ENCODE measurements at places on chromosomes 6 and 20.

GRCh38 chr6:84166395-84166794 is 61.0 kb downstream of the CEP162 start:
- no peak for DNase-seq

DNA sequence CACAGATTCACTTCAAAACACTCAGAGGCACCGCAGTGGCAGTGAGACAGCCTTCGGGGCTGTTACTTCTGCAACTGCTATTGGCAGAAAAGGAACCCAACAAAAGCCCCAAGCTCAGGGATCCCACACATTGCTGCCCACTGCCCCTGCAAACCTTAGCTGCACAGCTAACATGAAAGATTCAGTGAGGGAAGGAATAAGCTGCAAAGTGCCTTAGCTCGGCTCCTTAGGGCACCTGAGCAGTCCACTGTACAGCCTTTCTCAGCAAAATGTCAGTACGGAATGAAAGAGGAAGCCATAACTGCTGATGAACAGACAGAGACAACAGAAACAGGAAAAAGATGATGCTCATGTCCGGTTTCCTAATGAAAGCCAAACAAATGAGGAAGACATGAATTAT is 179.7 kb upstream of the SHLD1 start:
- no peak for DNase-seq

DNA sequence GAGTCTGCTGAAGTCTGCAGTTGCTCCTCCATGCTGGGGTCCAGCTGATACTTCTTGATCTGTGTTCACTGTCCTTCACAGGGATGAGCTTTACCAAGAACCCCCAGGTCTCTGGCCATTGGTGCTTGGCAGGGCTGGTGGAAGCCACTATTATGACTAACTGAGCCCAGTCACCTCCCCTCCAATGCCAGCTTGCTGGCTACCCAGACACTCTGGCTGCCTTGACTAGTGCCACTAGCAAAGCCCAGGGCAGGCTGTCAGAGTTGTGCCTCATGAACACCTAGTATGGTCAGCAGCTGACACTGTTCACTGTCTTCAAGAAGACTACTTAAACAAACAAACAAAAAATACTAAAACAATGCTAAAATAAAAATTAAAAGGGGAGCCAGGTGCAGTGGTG is 8.8 kb downstream of the ASIP start:
- DNase-seq, result no peak

- DNase-seq, result no peak
Observed at GRCh38 chr6:109295109-109295773, 87.0 kb downstream of the CD164 start.

- DNase-seq, result peak; percentile 51
Observed at GRCh38 chr6:159608961-159609651, 83.9 kb downstream of the SOD2 start.

DNA sequence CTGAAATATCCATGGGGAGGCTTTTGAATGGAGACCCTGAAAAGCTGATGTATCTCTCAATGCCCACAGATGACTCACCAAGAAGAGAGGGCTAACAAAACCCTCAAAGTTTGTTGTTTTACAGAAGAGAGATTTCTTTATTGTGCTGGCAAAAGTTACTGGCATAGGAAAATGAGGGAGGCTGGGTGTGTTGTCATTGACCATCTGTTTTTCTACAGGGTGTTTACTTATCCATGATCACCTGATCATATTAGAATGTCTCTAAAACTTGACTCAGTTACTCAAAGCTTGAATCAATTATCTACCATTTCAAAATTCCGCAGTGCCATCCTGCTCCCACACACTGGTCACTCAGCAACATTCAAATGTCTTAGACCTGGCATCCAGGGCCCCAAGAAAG is 9.8 kb downstream of the NCOA6 start:
- DNase-seq, result peak; percentile 34

DNA sequence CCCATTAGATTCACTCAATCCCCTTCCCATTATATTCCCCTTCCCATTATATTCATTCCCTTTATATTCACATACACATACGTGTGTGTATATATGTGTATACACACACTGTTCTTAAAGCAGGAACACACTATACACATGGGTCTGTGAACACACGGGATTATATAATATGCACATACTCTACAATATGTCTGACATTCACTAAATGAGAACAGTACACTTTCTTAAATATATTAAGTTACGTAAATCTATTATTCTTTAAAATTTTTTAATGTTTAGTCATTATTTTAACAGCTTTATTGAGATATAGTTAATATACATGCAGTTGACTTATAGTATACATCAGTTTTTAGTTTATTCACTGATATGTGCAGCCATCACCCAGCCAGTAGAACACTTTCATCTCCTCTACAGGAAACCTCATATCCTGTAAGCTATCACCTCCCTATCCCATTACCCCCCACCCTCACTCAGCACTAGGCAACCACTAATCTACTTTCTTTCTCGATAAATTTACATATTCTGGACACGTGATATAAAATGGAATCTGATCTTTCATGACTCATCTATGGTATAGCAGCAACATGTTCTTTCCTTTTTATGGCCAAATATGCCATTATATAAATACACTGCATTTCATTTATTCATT is 13.9 kb upstream of the SUMO4 start:
- no peak for DNase-seq

- no peak for DNase-seq
Observed at GRCh38 chr6:4967301-4968030, 36.4 kb downstream of the RPP40 start.

DNA sequence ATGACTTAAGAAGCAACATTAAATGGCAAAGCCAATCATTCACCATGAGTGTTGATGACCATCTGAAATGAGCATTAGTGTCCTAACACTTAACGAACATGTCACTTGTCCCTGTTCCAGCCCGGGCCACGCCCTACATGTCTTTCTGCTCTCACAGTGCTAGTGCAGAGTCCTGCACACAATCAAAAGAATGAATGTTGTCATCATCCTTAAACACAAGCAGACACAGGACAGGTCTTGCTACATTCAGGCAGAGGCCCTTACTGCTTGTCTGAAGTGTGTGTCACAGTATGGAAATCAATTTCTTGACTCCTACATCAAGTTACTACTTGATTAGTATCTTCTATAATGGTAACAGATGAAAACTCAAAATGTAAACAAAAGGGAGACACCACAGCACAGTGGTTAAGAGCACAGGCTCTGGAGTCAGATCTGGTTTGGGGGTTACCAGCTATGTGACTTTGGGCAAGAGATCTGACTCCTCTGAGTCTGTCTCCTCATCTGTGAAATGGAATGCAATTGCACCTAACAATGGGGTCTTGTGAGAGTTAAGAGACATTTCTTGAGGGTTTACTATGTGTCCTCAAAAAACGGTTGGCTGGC is 17.4 kb downstream of the UBE2V1 start:
- no peak for DNase-seq

- no peak for DNase-seq
Observed at GRCh38 chr6:105791179-105791578, 295.0 kb upstream of the PRDM1 start.

GRCh38 chr6:140485740-140486449 is 1111.4 kb upstream of the CITED2 start:
- DNase-seq, result peak; percentile 57

DNA sequence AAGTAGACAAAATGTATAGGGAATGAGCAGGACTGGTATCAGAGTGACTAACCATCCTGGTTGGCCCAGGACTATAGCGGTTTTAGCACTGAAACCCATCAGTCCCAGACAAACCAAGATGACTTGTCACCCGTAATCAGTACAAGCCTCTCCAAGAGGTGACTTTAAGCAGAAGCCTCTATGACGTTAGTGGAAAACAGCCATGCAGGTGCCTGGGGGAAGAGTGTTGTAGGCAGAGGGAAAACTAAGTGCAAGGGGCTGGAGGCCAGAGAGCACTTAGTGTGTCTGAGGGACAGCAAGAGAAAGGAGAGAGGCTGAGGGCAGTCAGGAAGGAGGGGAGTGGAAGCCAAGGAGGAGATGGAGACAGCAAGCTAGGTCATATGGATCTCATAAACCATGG is 2.1 kb downstream of the SGK2 start:
- DNase-seq, result no peak

DNA sequence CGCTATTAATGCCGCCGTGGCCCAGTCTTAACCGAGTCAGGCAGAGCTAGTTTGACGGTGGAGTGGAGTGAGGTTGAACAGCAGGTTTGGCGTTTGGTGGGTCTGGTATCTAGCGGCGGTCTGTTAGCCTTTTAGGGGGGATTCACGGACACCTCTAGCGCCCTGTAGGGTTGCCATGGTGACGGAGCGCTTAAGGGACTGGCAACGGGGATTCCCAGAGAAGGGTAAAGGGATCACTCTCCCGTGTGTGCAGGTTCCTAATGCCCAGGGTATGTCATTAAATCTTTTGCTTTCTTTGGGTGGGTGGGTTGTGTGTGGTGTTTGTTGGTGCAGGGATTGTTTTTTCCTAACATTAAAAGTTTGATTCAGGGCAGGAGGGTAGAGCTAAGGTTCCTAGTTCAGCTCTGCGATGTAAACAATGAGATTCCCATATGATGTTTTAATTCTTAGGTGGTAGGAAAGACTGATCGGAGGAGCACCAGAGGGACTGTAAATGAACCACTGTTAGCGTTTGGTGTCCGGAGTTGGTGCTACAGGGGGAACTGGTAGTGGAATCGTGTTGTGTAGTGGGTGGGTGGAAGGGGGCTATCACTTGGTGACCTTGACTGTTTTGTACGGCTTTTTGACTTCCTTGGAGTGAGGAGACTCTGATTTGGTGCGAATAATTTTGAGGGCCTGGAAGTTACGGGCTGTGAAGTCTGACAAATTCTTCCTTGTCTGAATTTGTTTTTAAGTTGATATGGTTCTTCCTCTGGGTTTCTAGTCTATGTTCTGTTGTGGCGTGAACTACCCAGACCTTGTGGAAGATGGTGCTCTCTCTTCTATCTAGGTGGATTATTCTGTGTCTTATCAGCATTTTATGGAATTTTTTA is 5.0 kb downstream of the BRD2 start:
- DNase-seq, result no peak

- peak; percentile 22 for DNase-seq
Observed at GRCh38 chr20:56925082-56925830, 296.1 kb downstream of the TFAP2C start.

DNA sequence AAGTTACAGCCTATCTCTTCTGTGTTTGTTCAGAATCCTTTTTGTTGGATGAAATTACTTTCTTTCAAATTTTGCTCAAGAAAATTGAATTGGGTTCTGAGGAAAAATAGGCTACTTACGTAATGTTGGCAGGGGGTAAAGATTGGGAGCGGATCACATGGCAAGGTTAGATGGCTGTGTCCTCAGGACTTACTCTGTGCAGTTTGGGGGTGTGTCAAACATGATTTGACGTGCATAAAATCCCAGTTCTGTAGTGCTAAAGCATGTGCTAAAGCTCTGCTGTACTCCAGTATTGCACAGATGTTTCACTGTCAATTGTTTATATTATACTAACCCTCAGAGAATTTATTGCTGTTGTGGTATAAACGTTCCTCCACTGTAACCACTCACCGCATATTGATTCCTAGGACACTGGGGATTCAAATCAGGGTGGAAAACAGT is 2.6 kb downstream of the NT5E start:
- DNase-seq, result peak; percentile 48

DNA sequence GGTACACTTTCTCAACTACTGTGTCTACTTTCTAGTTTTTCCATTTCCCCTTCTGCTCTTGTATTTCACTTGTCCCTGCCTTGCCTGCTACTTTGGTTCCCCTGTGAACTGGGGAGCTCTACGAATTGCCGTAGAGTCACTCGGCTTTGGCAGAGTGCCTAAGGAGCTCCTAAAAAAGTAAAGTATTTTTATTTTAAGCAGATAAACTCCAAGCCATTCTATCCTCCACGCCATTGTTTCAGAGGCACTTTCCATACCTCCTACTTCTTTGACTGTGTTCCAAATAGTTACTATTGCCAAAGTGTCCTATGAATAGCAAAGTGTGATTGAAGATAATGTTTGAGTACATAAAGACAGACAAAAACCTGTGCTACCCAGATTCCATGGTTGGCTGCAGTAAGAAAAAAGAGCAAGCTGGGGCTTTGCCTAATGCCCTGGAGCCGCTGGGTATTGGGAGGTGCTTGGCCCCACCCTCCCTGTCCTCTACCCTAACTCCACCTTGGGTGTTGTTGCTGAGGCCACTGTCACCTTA is 5.1 kb upstream of the MBOAT1 start:
- DNase-seq, result no peak

GRCh38 chr6:138844192-138844591 is 48.3 kb downstream of the ECT2L start:
- peak; percentile 71 for DNase-seq

- DNase-seq, result no peak
Observed at GRCh38 chr6:45514454-45515230, 136.9 kb upstream of the SUPT3H start.

DNA sequence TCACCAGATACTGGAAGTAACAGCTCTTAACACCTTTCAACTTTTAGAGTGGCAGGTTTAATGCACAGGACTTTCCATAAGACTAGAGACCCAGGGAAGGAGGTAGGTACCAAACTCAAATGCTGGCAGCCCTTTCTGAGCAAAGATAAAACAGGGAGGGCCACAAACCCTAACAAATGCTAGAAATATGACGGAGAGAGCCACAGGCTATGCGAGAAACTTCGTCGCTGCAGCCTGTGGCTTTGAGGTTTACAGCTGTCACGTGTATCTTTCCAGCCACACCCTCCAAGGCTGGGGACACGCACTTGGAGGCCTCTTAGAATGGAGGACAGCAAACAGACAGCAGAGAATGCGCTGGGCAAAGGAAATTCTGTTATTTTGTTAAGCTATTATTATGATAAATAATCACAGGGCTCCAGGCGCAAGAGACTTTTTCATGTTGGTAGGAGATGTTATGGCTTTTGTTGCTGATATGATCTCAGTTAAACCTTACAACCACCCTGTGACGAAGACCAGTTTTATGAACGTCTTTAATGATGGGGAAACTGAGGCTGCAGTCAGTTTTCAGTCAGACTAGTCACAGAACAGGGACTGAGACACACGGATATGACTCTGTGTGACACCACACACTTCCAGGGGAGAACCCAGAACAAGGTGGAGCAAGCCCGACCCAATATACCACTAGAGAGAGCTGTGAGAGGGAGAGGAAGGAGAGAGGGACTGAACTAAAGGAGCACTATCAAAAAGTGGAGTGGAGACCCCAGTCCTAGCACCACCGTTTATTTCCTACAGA is 2.0 kb downstream of the TRAM2 start:
- DNase-seq, result peak; percentile 75

DNA sequence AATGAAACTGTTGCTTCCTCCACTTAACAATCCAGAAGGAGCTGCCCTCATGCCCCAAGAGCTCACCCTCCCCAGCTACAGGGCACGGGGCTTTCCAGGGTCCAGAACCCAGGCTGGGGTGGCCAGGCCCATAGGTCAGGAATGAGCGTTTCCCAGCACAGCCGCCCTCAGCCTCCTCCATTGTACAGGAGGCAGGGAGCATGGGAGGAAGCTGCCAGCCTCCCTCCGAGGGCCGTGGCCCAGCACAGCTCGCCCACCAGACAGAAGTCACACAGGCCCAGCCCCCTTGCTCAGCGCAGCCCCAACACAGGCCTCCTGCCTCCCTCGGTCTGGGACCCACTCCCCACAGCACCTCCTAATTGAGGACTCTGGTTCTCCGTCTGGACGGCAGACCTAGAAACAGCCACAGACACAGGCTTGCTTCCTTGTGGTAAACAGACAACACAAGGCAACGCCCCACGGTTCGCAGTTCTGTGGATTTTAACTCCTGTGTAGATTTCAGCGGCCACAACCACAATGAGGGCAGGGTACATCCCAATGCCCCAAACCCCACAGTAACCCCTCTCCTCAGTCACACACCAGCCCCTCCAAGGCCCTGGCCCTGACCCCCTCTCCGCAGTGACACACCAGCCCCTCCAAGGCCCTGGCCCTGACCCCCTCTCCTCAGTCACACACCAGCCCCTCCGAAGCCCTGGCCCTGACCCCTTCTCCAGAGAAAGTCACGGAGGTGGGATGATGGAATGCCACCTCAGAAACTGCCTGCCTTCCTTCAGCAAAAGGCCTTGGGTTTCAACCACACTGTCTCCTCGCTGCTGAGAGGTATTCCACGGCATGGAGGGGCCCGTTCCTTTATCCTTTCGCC is 173.5 kb downstream of the DLL1 start:
- DNase-seq, result no peak
